ENCODE measurements at places on chromosomes 4 and X.

GRCh38 chr4:4677556-4678522 is 136.0 kb upstream of the STX18 start:
- no peak for DNase-seq

GRCh38 chr4:75715105-75715799 is 9.1 kb upstream of the USO1 start:
- no peak for DNase-seq

- no peak for DNase-seq
These were observed 202.7 kb downstream of the OR13H1 start for GRCh38 chrX:131746491-131746968.

DNA sequence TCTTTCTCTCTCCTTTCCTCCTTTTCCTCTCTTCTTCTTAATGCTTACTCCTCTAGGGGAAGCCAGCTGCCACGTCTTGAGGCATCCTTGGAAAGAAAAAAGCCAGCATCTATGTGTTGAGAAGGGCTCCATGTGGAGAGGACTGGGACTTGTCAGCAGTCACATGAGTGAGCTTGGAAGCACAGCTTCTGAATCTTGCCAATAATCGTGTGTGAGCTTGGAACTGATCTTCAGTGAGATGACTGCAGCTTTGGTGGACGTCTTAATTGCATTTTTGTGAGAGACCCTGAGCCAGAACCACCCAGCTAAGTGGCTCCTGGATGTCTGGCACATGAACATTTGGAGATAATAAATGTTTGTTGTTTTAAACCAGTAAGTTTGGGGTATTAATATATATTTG is 371.7 kb downstream of the SLITRK2 start:
- DNase-seq = no peak
